ENCODE measurements at places on chromosomes 3 and 15. TPM values are rescaled to one million over a fixed set of nuclear protein-coding genes. Genes with fewer than 3 reads are reported as not detected.

DNA sequence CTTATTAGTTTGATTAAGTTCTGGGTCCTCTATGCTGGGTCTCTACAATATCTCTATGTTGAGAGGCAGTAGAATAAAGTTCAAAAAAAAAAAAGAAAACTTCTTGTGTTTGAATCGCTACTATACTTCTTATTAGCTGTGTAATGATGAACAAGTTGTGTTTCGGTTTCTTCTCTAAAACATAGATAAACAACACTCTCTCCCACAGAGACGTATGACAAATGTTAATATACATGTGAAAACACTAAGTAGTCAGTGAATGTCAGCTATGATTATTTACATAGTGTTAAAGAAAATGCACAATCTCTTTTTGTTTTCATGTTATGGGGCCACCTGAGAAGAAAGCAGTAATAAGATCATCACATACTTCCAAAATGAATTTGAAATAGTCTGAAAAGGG lies 45.3 kb downstream of the ACAP2 start:
- no peak for DNase-seq

DNA sequence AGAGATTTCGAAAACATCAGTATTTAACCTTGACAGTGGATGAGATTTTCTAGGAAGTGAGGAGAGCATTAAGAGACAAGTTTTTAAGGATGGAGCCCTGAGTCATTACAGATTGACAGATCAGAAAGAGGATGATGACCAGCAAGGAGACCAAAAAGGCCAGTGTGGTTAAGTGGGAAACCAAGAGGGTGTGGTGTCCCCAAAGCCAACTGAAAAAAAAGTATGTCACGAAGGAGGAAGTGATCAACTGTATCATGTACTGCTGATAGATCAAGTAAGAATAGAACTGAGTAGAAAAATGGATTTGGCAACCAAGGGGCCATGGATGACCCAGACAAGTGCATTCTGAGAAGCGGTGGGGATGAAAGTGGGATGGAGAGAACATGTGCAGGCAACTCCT lies 491.8 kb downstream of the FHIT start:
- no peak for DNase-seq

DNA sequence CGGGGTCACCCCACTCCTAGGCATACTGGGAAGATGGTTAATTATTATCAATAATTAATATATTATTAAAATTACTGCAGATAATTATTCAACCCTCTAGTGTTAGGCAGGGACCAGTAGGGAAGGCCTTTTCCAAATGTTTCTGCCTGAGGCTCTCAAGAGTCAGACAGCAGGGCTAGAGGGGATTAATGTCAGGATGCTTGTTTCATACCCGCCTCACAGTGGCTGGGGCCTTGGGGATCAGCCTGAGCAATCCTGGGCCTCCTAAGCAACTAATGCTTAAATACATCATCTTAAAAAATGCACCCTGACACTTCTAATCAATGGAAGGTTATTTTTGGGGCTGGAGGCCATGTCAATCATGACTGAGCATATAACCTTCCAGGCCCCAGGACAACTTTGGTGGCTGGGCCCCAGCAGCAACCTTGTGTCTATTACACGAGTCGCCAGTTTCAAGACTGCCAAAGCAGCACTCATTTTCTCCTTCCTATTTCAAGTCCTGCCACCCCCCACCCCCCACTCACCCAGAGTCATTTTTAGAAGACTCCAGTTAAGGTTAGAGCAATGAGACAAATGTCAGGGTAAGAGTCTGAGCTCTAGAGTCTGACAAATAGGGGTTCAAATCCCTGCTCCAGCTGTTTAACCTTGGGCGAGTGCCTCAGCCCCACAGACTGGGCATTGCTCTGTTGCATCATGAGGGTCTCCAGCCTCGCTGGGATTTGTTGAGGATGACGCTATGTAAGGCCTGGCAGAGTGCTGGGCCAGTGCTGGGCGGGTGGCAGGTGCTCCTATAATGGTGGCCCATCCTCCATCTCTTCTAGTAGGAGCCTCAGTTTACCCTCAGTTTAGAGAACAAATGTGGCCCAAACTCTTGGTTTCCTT lies 6.1 kb downstream of the AMOTL2 start:
- DNase-seq: no peak

DNA sequence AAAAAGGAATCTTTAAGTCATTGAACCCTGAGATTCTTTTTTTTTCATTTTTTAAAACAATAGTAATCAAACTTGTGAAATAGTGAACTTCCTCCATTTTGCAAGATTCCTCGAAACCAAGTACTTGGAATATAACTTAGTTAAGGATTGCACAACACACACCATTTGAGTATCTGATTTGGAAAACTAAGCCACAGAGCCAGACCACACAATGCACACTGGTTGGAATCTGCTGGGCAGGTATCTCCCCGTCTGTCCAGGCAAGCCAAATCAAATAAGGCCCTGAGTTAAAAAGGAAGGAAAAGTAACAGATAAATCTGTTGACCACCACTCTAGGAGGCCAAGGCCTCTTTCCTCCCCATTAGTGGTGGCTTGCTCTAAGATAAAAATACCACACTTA lies 177.5 kb upstream of the ICE2 start:
- no peak for DNase-seq

- no peak for DNase-seq
Measured at GRCh38 chr3:94568041-94568440, 505.2 kb downstream of the NSUN3 start.

DNA sequence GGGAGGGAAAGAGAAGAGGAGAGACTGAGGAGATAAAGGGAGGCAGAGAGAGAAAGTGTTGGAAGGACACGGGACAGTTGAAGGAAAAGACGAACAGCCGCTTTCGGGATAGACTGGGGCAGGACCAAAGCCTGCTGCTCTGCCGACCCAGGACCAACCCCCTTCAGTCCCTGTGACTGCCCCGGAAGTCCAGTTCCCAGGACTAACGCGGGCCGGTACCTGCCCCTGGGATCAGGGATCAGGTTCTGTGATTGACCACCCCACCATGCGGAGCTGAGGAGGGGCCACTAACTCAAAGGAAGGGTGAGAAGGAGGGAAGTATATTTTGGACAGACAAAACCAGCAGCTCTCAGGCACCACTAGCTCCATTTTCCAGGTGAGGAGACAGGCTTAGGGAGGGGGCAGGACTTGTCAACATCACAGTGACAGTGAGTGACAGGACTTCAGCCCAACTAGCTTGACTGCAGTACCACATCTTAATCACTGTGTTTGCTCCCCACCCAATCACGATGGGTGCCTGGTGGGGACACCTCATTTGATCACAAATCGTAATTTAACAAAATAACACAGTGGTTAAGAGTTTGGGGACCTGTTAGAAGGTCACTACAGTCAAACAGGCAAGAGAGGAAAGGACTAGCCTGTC lies 9.8 kb upstream of the EPHB3 start:
- no peak for DNase-seq

DNA sequence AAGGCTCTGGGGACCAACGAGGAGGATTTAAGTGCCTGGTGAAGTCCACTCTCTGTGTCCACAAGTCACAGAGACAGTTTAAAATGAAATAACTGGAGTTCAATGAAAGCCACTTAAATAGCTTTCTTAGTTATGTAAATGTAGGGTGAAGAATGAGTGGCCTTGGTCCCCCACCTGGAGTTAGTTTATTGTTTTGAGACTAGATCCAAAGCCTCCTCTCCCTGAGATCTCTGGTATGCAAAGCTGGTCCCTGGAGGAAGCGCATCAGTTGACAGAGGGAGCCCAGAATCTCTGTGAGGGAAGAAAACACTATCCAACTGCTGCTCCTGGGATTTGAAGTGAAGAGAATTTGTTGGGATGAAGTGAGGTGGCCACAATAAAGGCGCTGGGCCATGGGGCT lies 40.5 kb downstream of the EXOG start:
- no peak for DNase-seq

DNA sequence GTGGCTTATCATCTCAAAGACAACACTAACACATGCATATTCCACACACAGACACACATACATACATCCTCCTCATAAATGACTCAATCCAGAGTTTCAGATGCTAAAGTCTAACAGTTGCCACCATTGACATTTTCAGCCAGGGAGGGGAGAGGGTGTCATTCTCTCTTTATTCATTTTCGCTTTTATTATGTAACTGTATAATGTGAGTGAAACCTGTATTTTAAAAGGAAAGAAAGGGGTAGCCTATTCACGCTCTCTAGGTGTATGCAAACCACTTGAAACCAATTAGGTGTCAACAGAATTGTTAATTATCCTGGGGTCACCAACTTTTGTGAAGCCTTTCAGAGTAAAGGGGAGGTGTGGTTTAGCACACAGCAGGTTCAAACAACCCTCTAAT lies 1282.9 kb downstream of the ROBO2 start:
- DNase-seq: no peak

The FAIM gene
- total RNA-seq: 3.1 TPM

The PTPN23 gene
- 20.0 TPM for total RNA-seq

The LRRIQ4 gene
- total RNA-seq: not detected

The C3orf70 gene
- total RNA-seq: 1.4 TPM

The FBXW12 gene
- total RNA-seq: not detected

The STRA6 gene
- total RNA-seq: not detected
